Stimulated activated CD4-positive, alpha-beta T cell treated with anti-CD3 and anti-CD28 coated beads, Interleukin-1b, Interleukin-23, amount 100 ng/mL, for 1 hour (primary cell): ENCODE measurements at places on chromosomes 5 and 9.

DNA sequence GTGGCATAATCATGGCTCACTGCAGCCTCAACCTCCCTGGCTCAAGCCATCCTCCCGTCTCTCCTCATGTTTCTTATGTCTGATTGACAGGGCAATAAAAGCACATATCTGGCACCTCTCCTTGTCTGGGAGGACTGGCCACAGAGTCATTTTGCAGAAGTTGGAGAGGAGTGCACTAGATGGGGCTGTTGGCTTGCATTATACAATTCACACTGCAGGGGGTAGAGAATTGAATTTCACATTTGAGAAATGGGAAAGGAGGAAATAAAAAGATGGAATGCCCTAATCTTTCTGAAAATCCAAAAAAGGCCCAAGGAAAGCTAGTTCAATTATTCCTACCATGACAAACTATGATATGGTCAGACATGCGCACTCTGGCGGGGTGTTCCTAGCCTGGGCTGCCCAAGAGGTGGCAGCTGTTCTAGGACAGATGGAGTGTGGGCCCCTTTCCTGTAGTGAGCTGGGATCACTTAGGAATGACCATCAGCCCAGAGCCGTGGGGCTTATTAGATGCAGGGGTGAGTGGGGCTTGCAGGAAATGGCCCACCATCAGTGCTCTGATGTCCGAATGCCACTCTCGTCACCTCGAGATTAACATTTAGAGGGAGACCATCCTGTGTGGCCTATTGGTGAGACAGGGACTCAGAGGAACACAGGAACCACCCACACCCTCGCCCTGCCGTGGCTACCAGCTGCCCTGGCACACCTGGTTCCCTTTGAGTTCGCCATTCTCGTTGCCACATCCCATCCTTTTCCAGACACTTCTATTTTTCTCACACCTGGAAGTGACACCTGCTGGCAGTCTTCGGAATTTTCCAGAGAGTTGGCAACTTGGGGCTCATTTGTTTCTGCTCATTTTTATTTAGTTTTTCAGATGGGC, 21.8 kb upstream of the ANKRD18A start:
- DNase-seq, result no peak

DNA sequence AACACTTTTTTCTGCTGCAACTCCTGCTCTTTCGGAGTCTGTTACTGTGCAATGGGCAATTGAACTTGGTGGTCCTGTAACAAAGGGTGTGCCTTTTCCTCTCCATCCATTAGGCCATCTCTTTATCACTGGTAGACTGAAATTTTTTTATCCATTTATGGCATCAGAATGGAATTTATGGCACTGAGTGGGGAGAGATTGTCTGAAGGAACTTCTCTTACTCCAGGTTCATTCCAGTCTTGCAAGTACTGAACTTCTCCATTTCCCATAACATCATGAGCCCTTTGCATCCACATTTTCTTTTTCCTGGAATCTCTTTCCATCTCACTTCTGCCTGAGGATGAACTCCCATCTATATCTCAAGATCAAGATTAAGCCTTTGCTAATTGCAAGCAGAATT, 10.0 kb downstream of the SLC46A2 start:
- no peak for DNase-seq

DNA sequence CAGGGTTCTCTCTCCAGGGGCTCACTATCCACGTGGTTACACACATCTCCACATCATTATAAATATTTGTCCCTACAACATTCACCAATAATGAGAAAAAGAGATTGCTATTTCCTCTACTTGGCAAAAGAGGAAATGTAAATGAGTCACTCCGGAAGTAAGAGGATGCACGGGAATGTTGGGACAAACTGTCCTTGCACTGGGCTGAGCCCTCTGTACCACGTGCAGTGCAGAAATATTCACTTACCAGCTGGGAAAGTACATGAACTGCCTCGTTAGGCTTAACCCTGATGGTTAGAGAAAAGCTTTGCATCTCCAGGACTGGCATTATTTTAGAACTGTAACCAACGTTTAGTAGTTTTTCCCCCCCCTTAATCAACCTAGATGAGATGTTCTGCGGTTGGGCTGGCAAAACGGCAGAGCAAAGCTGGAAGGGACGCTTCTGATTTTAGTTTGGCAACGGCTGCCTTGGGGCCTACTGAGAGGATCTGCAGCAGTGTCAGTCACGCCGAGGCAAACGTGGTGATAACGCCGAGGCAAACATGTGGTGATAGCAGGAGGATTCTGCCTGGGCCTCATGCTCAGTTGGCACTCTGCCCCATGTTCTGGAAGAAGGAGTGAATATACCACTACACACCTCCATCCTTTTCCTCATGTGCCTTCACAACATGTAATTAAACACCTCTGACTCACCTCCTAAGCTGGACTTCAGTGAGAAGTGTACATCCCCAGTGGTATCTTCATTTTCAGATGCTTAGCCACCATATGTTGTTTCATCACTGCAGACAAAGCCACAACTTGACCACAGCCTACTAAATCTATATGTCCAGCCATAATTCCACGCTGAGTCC, 661.4 kb upstream of the KLF4 start:
- DNase-seq, result no peak

DNA sequence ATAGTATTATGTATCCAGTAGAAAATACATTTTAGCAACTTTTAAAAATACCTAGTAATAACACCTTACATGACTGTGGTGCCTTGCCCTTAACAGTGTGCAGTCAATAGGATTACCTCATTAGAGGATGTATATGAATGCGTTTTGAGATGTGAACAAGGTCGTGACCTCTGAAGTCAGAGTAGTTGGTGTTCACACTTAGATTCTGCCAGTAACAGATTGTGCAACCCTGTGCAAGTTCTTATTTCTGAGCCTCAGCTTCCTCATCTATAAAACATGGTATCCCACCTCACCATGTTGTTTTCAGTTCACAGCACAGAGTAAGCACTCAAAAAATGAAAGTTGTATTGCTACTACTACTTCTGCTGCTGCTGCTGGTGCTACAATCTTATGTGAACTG, 347.3 kb downstream of the KDM4C start:
- no peak for DNase-seq

- no peak for DNase-seq
Measured at GRCh38 chr5:53376853-53377252, 103.6 kb upstream of the FST start.

DNA sequence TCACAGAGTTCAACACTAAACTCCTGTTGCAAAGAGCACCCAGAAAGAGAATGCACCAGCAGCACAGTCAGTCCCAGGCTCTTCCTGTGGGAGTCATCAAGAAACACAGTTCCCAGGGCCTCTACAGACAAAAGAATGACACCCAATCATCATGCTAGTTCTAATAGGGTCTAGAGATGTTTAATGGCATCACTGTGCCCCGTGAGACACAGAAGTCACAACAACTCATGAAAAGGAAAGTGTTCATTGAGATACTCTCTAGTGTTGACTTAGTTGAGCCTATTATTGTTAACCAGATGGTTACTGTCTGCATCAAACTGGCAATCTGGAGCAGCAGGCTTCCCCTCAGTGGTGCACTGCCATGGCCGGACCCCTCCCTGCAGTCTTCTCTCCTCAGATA, 1.6 kb downstream of the KLHL3 start:
- DNase-seq, result no peak

DNA sequence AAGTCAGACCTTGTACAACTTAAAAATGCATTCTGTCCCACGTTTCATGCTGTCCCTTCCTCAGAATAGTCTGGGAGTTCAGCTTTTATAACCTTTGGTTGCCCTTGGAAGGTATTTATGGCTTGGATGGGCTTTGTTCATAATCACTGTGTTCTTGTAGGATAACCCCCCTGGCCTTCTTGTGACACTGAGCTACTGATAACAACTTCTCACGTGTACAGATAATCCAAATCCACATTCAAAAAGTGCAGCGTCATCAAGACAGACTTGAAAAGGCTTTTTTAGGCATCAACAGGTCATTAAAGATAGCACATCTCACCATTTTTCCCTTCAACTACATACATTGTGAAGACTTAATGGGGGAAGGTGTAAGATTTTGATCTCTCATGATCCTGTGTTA, 42.0 kb downstream of the SLC1A3 start:
- no peak for DNase-seq

DNA sequence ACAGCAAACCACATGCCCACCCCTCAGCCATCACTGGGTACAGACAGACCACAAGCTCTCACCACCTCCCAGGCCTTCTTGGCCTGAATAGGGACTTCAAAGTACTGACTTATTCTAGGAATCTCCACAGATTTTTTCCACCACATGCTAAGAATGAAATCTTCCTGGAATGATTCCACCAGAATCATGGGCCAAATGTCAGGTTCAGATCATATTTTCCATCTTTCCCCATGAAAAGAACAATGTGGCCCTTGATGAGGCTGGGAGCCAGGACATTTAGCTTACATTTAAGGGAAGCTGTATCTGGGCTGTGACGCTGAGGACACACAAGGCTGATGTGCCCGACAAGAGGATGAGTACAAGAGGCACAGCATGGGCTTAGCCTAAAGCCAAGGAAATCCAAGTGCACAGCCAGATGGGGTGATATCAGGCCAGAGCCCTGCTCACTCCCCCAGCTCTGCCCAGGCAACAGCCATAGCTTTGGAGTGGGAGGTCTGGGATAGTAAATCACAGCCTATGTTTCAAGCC, 28.1 kb downstream of the ACSL6 start:
- no peak for DNase-seq

GRCh38 chr9:98708103-98708932, 417 bp downstream of the GABBR2 start:
- DNase-seq, result no peak

- no peak for DNase-seq
Measured at GRCh38 chr9:23823269-23823668, 2.8 kb downstream of the ELAVL2 start.

DNA sequence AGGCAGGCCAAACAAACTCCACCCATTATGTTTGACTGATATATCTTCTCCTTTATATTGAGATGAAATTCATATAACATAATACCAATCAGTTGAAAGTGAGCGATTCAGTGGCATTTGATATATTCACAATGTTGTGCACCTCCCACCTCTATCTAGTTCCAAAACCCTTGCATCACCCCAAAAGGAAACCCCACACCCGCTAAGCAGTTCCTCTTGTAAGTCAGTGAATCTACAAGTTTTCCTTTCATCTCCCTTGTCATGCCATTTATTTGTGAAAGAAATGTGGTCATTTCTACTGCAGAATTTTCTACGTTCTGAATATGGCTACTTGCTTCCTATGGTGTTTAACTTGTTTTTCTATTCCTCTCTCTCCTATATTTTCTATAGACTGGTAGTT, 99.4 kb upstream of the PTPN3 start:
- no peak for DNase-seq

DNA sequence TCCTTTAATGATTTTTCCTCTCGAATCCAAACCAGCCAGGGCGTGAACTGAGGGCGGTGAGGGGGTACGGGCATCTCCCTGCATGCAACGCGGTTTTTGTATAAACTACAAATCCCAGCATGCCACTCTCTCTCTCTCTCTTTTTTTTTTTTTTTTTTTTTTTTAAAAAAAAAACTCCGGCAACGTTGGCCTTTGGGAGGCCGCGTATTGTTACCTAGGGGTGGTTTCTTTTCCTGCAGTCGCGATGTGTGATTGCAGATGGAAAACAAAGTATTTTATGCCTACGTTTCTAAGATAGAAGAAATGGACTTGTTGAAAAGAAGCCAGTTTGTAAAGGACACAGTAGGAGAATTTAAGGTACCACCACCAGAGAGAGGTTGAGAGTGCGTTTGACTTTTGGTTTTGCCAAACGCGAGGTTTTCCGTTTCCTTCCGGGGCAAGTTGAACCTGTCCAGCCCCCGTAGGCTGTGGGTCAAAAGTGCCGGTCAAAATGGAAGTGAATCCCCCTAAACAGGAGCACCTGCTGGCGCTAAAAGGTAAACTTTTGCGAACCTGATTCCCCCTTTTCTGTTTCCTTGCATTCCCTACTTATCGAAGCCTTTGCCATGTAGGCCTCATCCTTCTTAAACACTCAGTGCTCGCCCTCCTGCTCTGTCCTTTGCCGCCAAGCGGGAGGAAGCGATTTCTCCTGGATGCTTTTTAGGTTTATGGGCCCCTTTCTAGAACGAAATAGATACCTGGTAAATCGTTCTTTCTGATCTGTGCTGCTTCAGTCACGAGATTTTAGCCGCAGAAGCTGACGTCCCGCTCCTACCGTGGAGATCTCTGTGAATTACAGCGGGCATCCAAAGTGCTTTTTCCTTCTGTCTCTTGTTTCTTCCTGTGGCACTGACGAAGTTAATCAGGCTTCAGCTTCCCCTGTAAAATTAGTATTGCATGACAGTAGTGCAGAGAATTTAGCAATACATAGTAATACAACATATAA, at the start of the genes SHLD3 and TRAPPC13:
SHLD3 (plus strand) TSS at position 457 of the 985 bp plus-strand sequence. CDS start 4,561 bp downstream, outside the sequence.
TRAPPC13 (plus strand) TSS at position 457 of the 985 bp plus-strand sequence; CDS start at position 491, 34 bp downstream.
- peak; percentile 56 for DNase-seq

DNA sequence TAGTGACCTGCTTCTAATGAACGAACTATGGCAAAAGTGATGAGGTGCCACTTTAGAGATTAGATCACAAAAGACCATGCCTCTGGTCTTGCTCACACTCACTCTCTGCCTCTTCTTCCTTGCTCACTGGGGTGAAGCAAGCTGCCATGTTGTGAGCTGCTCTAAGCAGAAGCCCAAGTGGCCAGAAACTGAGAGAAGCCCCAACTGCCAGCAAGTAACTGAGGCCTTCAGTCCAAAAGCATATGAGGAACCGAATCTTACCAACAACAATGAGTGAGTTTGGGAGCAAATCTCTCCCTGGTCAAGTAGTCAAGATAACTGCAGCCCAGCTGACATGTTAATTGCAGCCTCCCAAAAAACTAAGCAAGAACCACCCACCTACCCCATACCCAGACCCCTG, 126.0 kb upstream of the ACO1 start:
- DNase-seq, result no peak

DNA sequence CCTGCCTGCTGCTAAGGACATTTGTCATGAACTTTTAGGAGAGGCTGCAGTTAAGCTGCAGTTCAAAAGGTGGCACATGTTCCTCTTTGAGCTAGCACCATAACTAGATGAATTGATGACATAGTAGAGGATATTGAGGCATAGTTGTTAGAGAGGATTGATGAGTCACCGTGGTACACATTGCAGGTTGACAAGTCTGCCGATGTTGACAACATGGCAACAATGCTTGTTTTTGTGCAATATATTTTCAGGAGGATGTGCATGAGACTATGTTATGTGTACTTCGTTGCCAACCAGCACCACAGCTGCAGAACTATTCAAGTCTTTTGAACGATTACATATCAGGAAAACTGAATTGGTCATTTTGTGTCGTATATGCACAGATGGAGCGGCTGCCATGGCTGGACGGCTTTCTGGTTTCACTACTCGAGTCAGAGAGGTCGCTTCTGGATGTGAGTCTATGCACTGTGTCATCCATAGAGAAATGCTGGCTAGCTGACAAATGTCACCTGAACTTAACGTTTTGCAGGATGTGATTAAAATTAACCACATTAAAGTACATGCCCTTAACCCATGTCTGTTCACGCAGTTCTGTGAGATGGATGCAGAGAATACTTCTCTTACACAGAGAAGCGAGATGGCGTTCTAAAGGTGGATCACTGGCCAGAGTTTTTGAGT, 24.2 kb downstream of the ANP32B start:
- no peak for DNase-seq

- no peak for DNase-seq
Measured at GRCh38 chr5:34571677-34572041, 84.5 kb upstream of the RAI14 start.

DNA sequence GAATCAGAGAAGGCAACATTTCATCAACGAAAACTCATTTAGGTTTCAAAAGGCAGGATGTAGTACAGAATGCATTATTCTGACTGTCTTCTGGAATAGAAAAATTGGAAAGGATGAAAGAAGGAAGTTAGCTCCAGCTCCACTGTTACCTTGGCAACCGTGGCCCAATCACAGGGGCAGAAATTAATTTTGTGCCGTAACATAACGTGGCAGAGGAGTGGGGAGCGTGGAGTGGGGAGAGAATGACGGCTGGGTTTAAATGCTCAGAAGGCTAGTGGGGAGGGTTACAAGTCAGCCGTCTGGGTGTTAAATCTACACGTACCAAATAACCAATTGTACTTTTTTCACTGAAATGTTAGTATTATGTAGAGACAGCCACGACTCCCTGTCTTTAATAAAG, 32.3 kb upstream of the EQTN start:
- no peak for DNase-seq
